ENCODE measurements at places on chromosomes 2 and 18.

DNA sequence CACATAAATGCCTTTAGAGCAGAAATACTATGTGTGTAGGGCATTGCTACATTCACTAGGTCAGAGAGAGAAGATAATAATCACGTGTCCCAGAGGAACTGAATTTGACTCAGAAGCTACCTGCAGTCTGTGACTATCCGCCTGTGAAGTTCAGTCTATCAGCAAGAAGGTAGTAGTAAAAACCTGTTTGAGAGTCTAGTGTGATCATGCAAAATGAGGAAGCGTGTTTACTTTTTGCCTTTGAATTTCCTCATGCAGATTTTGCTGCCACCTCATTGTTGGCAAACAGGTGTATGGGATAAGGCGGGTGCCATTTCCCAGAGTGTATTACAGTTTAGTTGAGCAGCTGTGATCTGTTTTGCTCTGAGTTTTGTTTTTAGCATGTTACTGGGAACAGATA is 403.9 kb upstream of the FANCL start:
- no peak for DNase-seq

- no peak for DNase-seq
Observed at GRCh38 chr2:62923242-62923641, 127.4 kb upstream of the OTX1 start.

GRCh38 chr18:78781601-78781960 is 198.0 kb upstream of the SALL3 start:
- DNase-seq, result no peak

- no peak for DNase-seq
Observed at GRCh38 chr18:41989508-41989907, 34.5 kb downstream of the PIK3C3 start.

DNA sequence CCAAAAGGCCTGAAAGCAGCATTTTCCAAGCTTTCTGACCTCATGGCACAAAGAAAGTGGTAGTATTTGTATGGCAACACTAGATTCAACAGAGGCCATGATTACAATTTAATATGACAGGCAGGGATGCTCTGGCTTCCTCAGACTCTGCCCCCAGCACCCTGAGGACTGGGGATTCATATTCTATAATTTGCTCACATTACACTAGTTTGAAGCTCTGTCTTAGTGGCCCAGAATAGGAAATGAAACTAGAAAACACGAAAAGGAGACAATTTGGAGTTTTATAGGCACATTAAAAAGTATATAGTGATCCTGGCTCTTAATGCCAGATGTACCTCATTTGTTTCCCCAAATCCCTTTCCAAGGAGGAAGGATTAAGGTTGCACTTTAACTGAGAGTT is 173.0 kb upstream of the STK17B start:
- DNase-seq, result no peak

GRCh38 chr2:117858336-117858735 is 43.8 kb downstream of the DDX18 start:
- DNase-seq, result no peak

DNA sequence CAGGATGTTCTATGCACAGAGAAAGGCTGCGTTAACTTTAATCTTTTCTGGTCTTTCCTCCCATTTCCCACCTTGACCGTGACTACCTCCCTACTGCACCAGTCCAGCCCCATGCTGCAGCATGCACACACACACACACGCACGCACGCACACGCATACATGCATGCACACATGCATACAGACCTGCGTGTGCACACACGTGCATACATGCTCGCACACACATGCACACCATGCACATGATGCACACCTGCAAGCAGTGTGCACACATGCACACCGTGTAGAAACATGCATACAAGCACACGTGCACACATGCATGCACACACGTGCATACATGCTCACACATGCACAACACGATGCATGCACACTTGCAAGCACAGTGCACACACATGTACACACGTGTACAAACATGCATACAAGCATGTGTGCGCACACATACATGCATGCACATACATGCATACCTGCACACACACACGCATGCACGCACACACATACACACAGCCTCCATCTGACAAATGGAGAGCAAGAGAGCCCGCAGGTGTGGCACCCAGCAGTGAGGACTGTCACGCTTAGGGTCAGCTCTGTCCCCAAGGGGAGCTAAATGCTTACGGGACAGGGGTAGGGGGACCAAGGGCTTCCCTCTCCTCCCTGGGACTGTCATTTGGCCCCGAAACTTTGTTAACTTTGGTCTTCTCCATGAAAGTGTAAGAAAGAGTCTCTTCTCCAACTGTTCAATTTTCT is 18.2 kb downstream of the SNORC start:
- DNase-seq, result no peak

GRCh38 chr18:8350628-8351027 is 258.6 kb upstream of the RAB12 start:
- DNase-seq, result no peak

GRCh38 chr2:176468457-176469113 is 199.3 kb downstream of the MTX2 start:
- no peak for DNase-seq

- DNase-seq, result peak; percentile 13
Observed at GRCh38 chr2:222424276-222424728, at the start of gene SGPP2. Gene SGPP2 (plus strand): TSS chr2:222424543. CDS start chr2:222424603, 60 bp downstream.

DNA sequence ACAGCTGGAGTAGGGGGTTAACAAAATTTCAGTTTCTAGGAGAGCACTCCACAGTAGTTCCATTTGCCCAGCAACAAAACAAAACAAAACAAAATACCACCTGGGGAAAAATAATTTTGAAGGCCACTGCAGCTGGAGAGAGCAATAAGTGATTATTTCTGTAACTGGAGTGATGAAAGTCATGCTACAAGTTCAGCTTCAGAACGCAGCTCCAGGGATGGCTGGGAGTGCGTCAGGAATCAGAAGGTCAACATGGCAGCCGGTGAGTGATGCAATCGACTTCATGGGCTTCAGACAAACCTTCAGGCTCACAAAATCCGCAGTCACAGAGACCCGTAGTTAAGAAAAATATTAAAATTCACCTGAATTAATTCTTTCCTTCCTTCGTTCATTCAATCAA is 41.0 kb downstream of the ABHD3 start:
- DNase-seq, result no peak

DNA sequence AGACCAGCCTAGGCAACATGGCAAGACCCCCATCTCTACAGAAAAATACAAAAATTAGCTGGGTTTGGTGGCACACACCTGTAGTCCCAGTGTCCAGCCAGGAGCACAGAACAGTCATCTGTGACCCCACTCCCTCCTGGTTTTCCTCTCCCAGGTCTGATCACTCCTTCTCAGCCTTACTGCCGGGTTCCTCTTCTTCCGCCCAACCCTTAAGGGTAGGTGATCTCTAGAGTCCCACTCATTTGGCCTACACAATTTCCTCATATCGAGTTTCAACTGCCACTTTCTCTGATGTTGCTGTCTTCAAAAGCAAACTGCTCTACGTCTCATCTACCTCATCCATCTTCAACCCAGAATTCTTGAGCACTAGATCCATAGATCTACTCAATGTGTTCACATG is 13.4 kb upstream of the MAT2A start:
- DNase-seq, result no peak

DNA sequence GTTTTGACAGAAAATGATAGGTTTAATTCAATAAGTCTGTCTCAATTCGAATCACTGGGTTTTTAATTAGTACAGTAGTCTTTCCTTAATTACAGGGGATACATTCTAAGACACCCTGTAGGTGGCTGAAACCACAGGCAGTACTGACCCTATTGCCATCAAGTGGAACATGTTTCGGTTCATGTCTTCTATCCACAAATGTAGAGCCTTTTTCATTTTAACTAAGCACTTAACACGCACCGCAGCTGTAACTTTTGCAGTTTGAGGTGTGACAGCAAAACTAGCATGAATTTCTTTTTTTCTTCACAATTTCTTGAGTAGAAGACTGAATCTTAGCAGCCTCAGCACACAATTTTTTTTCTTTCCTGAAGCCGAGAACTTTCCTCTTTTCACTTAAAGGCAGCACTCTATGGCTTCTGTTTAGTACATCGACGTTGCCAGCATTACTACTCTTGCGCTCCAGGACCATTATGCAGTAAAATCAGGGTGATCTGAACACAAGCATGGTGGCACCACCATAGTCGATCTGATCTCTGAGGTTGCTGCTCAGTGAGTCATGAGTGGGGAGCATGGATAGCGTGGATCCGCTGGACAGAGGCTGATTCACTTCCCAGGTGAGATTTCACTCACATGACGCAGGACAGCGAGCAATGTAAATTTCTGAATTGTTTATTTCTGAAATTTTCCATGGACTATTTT is 805.1 kb downstream of the RNF144A start:
- no peak for DNase-seq

DNA sequence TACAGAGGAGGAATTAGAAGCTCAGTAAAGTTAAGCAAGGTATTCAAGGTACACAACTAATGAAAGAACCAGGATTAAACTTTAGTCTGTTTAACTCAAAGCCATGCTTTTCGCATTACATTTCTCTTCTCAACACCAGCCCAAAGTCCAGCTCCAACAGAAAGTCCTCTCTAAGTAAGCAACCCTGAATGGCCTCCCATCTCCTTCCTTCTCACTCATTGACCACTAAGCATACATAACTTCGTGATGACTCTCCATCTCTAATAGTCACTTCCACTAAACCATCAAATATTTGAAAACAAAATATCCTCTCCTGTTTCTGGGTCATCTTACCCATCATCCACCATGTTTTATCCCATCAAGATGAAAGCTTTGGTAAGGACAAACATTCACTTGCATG is 219.8 kb downstream of the RAD51AP2 start:
- DNase-seq, result no peak

GRCh38 chr18:32280188-32280783 is 90.4 kb downstream of the MEP1B start:
- no peak for DNase-seq

DNA sequence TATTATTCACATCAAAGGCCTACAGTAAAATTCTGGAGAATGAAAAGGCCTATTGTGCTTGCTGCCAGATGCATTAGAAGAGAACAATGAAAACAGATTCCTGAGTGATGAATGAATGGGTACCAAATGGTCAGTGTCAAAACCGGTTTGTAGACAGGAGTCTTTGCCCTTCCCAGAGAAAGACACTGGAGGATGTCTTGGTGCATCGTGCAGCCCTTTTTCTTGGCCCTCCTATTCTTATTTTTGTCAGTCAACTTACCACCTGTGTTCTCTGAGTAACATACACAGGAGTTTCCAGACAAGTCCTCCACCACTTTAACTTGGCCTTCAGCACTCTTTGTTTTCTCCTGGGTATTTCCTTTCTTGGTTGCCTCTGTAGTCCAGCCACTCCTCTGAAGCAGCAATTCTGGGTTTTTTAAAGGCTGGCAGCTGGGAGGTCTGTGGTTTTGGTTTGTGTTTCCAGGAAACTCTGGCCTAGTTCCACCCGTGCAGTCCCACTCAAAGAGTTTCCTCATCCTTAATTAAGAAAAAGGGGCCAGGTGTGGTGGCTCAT is 29.4 kb downstream of the PSTPIP2 start:
- DNase-seq, result no peak

DNA sequence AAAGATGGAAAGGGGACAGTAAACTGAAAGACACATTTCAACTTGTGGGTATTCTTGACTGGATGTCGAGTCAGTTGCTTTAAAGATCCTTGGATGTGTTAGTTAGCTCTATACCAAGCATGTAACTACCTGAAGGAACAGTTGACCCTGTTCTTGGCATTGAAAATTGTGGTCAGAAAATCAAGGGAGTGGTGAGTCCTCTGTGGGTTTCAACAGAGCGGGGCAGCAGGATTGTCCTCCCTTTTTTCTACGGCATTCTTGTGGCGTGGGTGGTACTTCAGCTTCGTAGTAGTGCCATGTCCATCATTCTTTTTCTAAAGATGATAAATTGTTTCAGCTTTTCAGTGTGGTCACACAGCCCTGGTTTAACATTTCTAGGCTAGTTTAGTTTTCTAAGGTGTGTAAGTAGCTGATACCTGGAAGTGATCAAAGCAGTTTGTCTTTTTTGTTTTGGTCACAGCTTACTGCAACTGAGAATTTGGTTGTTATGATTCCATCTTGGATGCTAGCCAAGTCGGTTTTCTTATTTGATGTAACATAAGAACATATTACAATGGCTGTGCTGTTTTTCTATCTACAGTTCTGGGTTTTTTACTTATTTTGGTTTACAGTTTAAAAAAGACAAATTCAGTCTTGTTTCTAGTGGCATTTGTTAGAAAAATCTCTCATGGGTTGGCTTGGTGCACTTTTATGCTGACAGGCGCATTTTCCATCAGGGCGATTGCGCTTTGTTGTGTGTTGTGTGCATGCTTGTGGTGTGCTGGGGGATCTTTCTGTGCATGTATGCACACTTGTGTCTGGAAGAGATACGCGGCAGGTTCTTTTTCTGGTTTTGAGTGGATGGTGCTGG is 84.7 kb downstream of the ZNF407 start:
- no peak for DNase-seq

- DNase-seq, result no peak
Observed at GRCh38 chr2:74915743-74916142, 42.7 kb upstream of the POLE4 start.

DNA sequence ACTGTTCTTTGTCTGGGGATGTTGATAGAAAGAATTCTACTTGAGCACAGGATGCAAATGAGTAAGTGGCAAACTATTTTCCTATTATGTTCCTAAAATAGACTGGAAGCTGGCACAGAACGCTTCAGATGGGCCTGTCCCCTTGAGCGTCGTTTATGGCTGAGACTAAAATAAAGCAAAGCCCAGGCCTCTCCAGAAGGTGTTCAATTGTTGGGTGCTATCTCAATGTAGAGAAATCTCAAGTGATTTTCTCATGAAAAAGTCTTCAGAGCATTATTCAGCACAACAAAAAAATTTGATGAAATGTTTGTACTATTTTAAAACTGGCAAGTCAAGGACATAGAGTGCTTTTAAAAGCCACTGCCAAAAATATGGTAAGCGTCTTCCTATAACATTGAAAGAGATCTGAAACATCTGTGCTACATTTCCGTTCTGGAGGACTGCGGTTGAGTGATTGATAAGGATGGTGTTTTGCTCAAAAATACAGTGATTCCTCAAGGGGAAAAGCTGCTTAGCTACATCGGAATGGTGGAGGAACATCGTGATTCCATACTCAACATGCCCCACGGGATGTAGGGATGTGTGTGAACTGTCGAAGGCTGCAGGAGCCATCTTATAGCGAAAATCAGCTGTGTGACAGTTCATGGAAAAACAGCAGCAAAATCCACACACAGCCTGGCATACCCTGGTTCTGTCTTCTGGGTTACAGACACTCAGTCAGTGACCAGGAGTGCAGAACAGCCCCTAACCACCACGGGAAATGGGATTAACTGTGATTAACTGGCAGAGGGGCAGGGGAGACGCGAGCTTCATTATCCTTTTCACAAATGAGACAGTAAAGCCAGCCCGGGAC is 10.4 kb upstream of the LRRFIP1 start:
- no peak for DNase-seq
